Hepatocyte (in vitro differentiated cells): ENCODE measurements at places on chromosomes 11 and 22. TPM values are rescaled to one million over a fixed set of nuclear protein-coding genes. Genes with fewer than 3 reads are reported as not detected.

GRCh38 chr11:75603791-75604736 lies 42.0 kb downstream of the SERPINH1 start:
- no peak overlapping the region for H3K27ac ChIP-seq
- no peaks in the 10 kb centered on the region for H3K4me1 ChIP-seq
- H3K4me3 ChIP-seq: no peak overlapping the region
- H3K36me3 ChIP-seq: no peaks in the 10 kb centered on the region
- H3K27me3 ChIP-seq: no peaks in the 10 kb centered on the region
- DNase-seq: no peak

- H3K4me1 ChIP-seq: peaks cover 4% of the 10 kb centered on the region
- no peaks in the 10 kb centered on the region for H3K27me3 ChIP-seq
- no peaks in the 10 kb centered on the region for H3K36me3 ChIP-seq
- no peak overlapping the region for H3K4me3 ChIP-seq
These were observed 220.3 kb downstream of the MN1 start for GRCh38 chr22:27581236-27581635.

GRCh38 chr22:27724709-27725108 lies 76.8 kb downstream of the MN1 start:
- H3K36me3 ChIP-seq: no peaks in the 10 kb centered on the region
- no peaks in the 10 kb centered on the region for H3K27me3 ChIP-seq
- H3K27ac ChIP-seq: no peak overlapping the region
- peaks cover 11% of the 10 kb centered on the region for H3K4me1 ChIP-seq

CRYBB2 gene
- total RNA-seq: 0.37 TPM in 1 of 2 replicates, not detected in the other

GRCh38 chr11:93773045-93773477 lies 11.0 kb upstream of the MED17 start:
- H3K27me3 ChIP-seq: no peaks in the 10 kb centered on the region
- H3K36me3 ChIP-seq: no peaks in the 10 kb centered on the region
- DNase-seq: peak; percentile 16
- no peak overlapping the region for H3K27ac ChIP-seq
- no peaks in the 10 kb centered on the region for H3K4me1 ChIP-seq

DNA sequence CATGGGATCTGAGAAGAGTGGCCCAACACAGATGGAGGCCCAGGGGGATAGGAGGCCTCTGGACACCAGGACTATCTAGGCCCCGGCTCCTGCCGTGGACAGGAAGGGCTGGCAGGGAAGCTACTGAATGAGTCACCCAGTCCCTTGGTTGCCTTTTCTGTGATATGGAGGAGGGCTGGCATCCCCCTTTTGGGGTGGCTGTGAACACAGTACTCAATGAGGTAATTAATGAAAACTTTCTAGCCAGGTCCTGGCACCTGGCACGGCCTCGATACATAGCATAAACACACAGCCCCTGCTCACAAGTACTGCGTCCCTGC lies 163.2 kb downstream of the CHST1 start:
- H3K4me1 ChIP-seq: peaks cover 18% of the 10 kb centered on the region
- H3K4me3 ChIP-seq: no peak overlapping the region
- DNase-seq: peak; percentile 14
- no peaks in the 10 kb centered on the region for H3K36me3 ChIP-seq
- peak overlapping the region; percentile 72 for H3K27ac ChIP-seq

- no peaks in the 10 kb centered on the region for H3K36me3 ChIP-seq
- H3K4me1 ChIP-seq: no peaks in the 10 kb centered on the region
- no peak overlapping the region for H3K4me3 ChIP-seq
These were observed 540 bp downstream of the MS4A14 start for GRCh38 chr11:60396799-60397198.

GRCh38 chr11:122757201-122757600 lies 81.1 kb upstream of the CRTAM start:
- H3K4me1 ChIP-seq: no peaks in the 10 kb centered on the region
- H3K27ac ChIP-seq: no peak overlapping the region
- no peaks in the 10 kb centered on the region for H3K27me3 ChIP-seq
- no peak for DNase-seq
- no peak overlapping the region for H3K4me3 ChIP-seq
- no peaks in the 10 kb centered on the region for H3K36me3 ChIP-seq

GRCh38 chr11:27421819-27422494 lies 50.6 kb downstream of the LGR4 start:
- no peaks in the 10 kb centered on the region for H3K27me3 ChIP-seq
- no peak overlapping the region for H3K4me3 ChIP-seq
- peak overlapping the region; percentile 51 for H3K27ac ChIP-seq

DNA sequence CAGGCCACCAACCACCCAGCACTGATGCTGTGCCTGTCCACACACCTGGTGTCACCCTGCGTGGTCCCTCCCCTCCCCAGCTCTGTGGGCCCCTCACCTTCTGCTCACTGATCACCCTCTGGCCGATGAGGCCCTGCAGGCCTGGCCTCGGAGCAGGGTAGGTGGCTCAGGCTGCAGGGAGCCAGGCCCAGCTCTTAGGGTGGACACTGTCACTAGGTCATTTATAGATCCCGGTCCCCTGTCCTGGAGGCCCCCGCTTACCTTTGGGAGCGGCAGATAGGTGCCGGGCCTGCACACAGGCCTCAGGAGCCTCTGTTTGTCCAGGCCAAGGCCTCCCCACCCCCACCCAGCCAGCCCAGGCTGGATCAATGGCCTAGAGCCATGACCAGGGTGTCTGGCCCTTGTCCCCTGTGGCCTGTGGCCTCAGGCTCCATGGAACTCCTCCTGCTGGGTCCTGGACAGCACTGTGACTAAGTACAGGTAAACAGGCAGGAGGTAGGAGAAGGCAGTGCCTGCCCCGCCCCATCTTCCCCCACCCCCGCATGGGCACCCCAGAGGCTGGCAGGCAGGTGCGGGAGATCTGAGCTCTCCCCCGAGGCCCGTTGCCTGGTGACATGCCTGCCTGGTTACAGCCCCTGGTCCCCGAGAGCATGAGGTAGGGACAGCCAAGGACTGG lies at the start of gene TMPRSS6:
Gene TMPRSS6, minus strand, starts transcription at position 472 of the 676 bp plus-strand sequence. CDS start 6,296 bp downstream, outside the sequence.
- H3K4me3 ChIP-seq: no peak within 1 kb of the TSS
- DNase-seq: peak; percentile 69
- no peaks in the 10 kb centered on the region for H3K36me3 ChIP-seq
- peaks cover 27% of the 10 kb centered on the region for H3K4me1 ChIP-seq
- H3K27ac ChIP-seq: peak within 1 kb of the TSS; percentile 78

DNA sequence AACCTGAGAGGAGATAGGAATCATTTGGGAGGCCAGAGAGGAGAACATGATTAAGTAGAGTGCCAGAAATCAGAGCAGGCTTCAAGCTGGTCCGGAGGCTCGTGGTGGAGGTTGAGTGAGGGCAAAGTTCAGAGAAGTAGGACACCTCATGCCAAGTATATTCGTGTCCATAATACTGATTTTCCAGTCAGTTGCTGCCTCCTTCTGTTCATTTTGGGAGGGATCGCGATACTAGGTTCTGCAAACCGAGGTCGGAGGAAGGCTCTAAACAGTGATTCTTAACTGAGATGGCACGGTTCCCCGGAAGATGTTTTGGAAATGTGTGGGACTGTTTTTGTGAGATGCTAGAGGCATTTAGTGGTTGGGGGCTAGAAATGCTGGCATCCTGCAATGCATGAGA lies 13.6 kb upstream of the CD3E start:
- H3K27ac ChIP-seq: no peak overlapping the region
- H3K4me1 ChIP-seq: peaks cover 9% of the 10 kb centered on the region
- DNase-seq: peak; percentile 67
- no peak overlapping the region for H3K4me3 ChIP-seq
- no peaks in the 10 kb centered on the region for H3K36me3 ChIP-seq

CCND1 gene
- total RNA-seq: 69.6 and 80.2 TPM in 2 replicates

- DNase-seq: peak; percentile 48
- peaks cover 15% of the 10 kb centered on the region for H3K4me1 ChIP-seq
- peak overlapping the region; percentile 97 for H3K27ac ChIP-seq
- H3K36me3 ChIP-seq: no peaks in the 10 kb centered on the region
- no peaks in the 10 kb centered on the region for H3K27me3 ChIP-seq
These were observed 1.5 kb upstream of the BAIAP2L2 start for GRCh38 chr22:38111925-38112355.

- peaks cover 7% of the 10 kb centered on the region for H3K4me1 ChIP-seq
- DNase-seq: peak; percentile 86
- H3K27ac ChIP-seq: no peak overlapping the region
- no peak overlapping the region for H3K4me3 ChIP-seq
- no peaks in the 10 kb centered on the region for H3K36me3 ChIP-seq
These were observed 88.4 kb downstream of the PDE2A start for GRCh38 chr11:72585762-72586311.

CSF2RB gene
- 0.28 and 0.83 TPM in 2 replicates for total RNA-seq

DNA sequence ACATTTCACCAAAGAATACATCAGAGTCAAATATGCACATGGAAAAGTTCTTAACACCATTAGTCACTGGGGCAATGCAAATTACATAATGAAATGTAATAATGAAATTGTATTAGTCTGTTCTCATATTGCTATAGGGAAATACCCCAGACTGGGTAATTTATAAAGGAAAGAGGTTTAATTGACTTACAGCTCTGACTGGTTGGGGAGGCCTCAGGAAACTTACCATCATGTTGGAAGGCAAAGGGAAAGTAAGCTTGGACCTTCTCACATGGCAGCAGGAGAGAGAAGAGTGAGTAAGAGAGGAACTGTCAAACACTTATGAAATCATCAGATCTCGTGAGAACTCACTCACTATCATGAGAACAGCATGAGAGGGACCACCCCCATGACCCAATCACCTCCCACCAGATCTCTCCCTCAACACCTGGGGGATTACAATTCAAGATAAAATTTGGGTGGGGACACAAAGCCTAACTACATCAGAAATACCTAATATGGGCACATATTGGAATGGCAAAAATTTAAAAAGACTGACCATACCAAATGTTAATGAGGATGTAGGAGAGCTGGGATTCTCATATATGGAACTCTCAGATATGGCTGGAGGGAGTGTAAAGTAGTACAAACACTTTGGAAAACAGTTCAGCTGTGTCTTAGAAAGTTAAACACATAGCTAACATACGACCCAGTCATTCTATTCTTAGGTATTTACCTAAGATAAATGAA lies 65.1 kb upstream of the CD44 start:
- H3K27ac ChIP-seq: no peak overlapping the region
- no peaks in the 10 kb centered on the region for H3K36me3 ChIP-seq
- H3K4me1 ChIP-seq: no peaks in the 10 kb centered on the region
- DNase-seq: no peak
- no peaks in the 10 kb centered on the region for H3K27me3 ChIP-seq
